Heart left ventricle (tissue), 16 donors: ENCODE measurements at places on chromosomes 2 and 18. TPM values are rescaled to one million over a fixed set of nuclear protein-coding genes. Genes with fewer than 3 reads are reported as not detected.

The RBM44 gene
- total RNA-seq = 0.94 TPM

The AGXT gene
- total RNA-seq = not detected

The ALK gene
- total RNA-seq = 0.16 TPM

The UGT1A3 gene
- not detected for total RNA-seq

The EGR4 gene
- total RNA-seq = not detected

The CAPN14 gene
- 0.08 TPM for total RNA-seq

The AQP4 gene
- total RNA-seq = 25.0 TPM

The HOXD4 gene
- not detected for total RNA-seq

The CYTIP gene
- total RNA-seq = 0.53 TPM

The SCN9A gene
- 0.94 TPM for total RNA-seq

The PLEK gene
- total RNA-seq = 32.3 TPM

The CEBPZ gene
- 23.4 TPM for total RNA-seq

The WDR33 gene
- 44.3 TPM for total RNA-seq

DNA sequence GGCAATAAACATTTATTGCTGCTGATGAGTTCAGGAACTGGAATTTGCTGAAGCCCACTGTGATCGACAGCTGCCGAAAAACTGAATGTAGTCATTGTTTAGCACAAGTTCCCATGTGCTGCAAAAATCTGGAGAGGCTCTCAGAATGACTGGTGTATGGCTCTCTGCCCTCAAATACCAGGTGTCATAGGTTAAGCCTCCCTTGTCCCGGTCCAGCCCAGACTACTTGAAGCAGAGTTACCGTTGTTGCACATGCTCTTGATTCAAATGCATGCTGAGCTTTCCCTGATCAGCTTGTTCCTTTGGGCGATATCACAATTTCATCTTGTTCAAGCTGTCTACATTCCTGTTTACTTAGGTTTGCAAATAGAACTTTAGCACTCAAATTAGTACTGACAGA, 625.2 kb downstream of the CPS1 start:
- no peak for DNase-seq

- no peak for DNase-seq
These were observed 109.7 kb upstream of the GLI2 start for GRCh38 chr2:120625865-120626560.

GRCh38 chr2:186570604-186571003, 19.3 kb upstream of the ITGAV start:
- no peak for DNase-seq

- no peak for DNase-seq
These were observed 9.7 kb upstream of the TEKT4 start for GRCh38 chr2:94861308-94862152.

GRCh38 chr2:200681697-200682096, 95.9 kb downstream of the AOX1 start:
- DNase-seq = no peak

GRCh38 chr2:182090486-182090885, 104.8 kb downstream of the PPP1R1C start:
- DNase-seq = no peak

DNA sequence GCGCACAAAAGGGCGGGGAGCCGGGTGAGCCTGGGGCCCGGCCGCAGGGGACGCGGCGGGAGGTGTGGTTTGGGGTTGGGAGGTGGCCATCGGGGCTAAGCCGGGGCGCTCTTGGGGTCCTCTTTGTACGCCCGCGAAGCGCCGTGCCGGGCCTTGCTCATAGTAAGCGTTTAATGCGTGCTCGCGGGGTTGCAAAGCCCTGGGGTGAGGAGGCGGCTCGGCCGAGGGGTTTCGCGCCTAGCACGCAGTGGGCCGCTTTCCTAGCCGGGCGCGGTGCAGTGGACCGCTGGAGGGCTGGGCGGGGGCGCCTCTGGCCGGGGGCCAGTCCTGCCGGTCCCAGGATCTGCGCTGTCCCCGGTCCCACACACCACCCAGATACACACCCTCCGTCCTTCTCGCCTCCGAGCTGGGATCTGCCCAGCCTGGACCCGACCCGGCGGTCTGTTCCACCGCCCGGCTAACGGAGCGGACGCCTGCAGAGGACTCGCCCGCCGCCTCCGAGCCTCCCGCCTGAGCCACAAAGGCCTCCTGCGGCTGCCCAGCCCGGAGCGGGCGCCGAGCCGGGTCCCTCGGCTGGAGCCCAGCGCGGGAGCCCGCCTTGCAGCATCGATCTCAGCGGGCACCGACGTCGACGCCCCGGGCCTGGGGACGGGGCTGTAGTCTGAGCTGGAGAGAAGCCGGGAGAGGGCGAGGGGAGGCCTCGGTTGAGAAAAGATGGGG, 564 bp downstream of the DPYSL5 start:
- no peak for DNase-seq

GRCh38 chr2:195572895-195573683, 83.9 kb upstream of the SLC39A10 start:
- DNase-seq = no peak

DNA sequence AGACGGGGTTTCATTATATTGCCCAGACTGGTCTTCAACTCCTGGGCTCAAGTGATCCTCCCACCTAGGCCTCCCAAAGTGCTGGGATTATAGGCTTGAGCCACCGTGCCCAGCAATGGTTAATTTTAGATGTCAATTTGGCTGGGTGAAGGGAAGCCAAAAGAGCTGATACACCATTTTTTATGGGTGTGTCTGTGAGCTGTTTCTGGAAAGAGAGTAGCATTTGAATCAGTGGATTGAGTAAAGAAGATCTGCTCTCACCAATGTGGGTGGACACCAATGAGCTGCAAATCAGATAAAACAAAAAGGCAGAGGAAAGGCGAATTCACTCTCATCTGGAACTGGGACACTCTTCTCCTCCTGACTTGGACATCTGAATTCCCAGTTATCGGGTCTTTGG, 16.1 kb upstream of the TAF4B start:
- no peak for DNase-seq

GRCh38 chr2:149538138-149538833, 49.3 kb downstream of the MMADHC start:
- DNase-seq = no peak

GRCh38 chr2:179861027-179861415, 391 bp downstream of the ZNF385B start:
- DNase-seq = no peak

- DNase-seq = no peak
These were observed 792.2 kb downstream of the EPHA4 start for GRCh38 chr2:220779931-220780330.

DNA sequence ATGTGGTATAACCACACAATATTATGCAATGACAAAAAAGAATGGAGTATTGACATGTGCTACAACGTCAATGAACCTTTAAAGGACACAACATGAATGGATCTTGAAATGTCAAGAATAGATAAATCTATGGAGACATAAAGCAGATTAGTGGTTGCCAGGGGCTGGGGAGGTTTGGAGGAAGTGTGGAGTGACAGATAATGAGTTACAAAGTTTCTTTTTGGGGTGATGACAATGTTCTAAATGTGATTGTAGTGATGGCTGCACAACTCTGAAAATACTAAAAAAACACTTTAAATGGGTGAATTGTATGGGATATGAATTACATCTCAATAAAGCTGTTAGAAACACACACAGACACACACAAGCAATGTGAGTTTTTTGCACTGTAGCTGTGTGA, 37.4 kb upstream of the C1D start:
- DNase-seq = no peak

- DNase-seq = no peak
These were observed 221.9 kb downstream of the DYM start for GRCh38 chr18:49238433-49239042.

DNA sequence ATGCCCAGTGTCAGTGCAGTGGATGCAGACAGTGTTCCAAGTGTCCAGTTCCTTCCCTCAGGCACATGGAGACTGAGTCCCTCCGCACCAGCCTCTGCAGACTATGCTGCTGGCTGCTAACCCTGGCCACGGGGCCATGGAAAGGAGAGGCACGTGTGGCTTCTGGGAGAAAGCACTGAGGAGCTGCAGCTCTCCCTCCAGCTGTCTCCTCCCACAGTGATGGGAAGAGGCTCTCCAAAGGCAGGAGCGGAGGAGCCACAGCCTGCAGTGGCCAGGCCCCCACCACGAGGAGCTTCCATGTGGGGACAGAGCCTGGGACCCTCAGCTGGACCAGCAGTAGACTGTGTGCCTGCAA, 141.1 kb downstream of the NDUFA10 start:
- no peak for DNase-seq

- no peak for DNase-seq
These were observed 3.8 kb downstream of the RBFA start for GRCh38 chr18:80037869-80038630.

DNA sequence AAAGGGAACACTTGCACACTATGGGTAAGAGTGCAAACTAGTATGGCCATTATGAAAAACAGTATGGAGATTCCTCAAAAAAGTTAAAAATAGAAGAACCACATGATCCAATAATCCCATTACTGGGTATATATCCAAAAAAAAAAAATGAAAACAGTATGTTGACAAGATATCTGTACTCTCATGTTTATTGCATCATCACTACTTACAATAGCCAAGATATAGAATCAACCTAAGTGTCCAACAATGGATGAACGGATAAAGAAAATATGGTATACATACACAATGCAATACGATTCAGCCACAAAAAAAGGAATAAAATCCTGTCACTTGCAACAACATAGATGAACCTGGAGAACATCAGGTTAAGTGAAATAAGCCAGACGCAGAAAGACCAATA, 73.3 kb downstream of the LOXHD1 start:
- DNase-seq = no peak

GRCh38 chr18:51461956-51462355, 264.5 kb upstream of the MEX3C start:
- no peak for DNase-seq

GRCh38 chr2:184927040-184927439, 328.7 kb downstream of the ZNF804A start:
- no peak for DNase-seq

- no peak for DNase-seq
These were observed 41.8 kb downstream of the UBXN4 start for GRCh38 chr2:135783439-135783838.

DNA sequence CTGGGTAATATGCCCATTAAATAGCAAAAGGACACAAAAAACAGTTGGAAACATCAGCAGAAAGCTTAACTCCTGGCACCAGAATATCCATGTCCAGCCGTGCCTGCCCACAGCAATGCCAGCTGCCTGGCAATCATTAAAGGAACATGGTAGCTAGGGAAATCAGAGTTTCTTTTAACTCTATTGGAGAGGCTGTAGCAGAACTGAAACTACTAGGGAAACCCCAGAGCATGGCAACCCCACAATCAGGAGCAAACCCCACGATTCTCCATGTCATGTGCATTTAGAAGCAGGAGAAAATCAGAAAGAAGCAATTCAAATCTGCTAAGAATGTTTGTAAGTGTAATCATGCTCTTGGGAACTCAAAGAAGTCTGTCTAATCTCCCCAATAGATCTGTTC, 409.0 kb upstream of the SMIM21 start:
- no peak for DNase-seq

DNA sequence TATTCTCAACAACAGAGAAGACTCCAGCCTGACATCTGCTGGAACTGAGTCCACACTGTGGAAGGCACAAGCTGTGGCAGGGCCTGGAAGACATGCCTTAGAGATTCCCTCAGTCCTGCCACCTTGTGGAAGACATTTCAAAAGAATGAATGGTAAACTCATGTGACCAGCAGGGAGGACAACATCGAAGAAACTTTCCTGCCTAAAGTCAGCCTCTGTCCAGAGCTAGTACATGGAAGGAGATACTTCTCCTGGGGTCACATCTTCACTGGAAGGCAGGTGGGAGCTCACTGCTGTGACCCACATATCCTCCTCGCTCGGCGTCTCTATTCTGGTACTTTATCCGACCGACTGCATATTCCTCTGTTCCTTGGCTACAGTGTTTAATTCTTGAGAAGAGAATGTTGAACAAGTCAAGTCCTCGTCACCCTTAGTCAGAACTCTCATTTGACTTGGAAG, 59.5 kb downstream of the PUM2 start:
- DNase-seq = peak; percentile 31

DNA sequence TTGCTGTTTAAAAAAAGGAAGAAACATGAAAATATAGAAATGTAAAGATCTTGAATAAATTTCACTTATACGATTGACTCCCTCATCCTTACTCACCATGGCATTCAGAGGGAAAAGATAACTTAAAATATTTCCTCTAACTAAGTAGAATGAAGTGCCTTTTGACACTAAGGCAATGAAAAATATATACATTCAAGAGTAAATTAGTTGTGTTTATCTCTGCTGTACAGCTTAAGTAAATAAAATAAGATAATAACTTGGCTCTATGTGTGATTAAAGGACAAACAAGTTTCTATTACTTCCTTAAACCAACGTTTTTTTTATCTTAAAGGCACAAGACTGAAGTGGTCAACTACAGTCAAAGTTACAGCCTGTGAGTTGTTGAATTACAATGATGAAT, 142.3 kb upstream of the LRRTM4 start:
- DNase-seq = no peak

DNA sequence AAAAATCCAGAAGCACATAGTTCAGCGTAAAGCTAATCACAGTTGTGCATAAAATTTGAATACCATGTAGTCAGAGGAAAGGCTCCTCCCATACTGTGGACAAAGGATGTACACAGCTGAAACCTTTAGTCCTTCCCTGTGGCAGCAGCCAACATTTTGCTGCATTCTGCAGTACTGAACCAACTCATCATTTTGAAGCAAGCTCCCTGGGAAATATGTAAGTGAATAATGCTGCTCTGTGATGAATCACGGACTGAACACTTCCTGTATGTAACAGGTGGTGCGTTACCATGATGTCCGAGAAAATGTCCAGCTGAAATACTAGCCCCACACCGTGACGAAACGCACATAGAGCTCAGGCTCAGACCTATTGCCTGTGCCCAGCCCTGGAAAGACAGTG, 421.1 kb upstream of the RAB12 start:
- DNase-seq = no peak

- DNase-seq = no peak
These were observed 214.3 kb downstream of the FAM210A start for GRCh38 chr18:13511961-13512577.

- no peak for DNase-seq
These were observed 347.6 kb upstream of the VRK2 start for GRCh38 chr2:57698935-57699449.
